ENCODE measurements at places on chromosomes 3 and 15.

DNA sequence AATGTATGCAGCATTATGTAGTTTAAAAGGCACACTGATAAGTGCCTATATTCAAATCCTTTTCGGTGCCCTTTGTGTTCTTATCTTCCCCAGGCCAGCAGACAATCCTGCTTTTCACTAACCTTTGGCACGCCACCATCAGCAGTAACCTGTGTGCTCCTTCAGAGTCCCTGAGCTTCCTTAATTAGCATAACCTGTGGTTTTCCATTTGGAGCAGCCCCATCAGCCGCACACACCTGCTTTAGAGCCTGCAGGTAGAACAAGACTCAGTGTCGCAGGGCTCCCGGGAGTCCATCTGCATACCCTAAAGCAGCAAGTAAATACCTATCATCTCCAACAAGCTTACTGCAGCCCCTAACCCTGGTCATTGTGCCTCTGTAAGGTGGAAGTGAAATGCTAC is 755.1 kb downstream of the ROBO2 start:
- DNase-seq = no peak

GRCh38 chr3:127749361-127749760 is 73.0 kb downstream of the MGLL start:
- no peak for DNase-seq

GRCh38 chr3:105503191-105503593 is 136.5 kb downstream of the ALCAM start:
- no peak for DNase-seq

DNA sequence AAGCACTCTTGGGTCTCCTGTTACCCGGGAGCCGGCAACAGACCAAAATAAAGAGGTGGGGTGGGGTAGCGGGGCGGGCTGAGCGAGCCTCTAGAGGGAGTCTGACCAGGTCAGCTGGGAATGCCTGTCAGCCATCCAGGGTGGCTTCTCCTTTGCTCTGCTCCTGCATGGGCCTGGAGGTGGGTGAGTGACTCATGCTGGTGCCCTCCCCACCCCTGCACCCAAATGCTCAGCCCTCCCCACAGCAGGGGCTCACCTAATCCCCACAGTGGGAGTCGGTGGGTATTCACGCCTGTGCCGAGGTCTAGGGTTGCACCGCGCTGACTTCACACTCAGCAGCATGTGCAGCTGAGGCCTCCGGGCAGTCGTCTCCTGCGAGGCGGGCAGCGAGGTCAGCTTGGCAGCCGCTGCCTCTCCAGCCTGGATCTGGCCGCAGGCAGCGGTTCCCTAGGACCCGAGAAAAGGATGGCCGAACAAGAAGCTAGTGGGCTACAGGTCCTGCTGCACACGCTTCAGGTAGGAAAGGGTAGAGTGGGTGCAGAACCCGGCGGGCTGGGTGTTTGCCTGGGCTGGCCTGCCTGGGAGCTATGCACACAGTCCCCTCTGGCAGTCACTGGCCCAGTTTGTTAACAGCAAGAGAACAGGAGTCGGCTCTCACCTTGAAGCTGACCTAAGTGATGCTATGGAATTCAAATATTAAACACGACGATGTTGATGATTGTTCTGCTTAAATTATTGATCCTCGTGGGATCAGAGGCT is at the start of gene AGBL1:
AGBL1 (plus strand) TSS at position 364 of the 759 bp plus-strand sequence.
- DNase-seq = no peak

DNA sequence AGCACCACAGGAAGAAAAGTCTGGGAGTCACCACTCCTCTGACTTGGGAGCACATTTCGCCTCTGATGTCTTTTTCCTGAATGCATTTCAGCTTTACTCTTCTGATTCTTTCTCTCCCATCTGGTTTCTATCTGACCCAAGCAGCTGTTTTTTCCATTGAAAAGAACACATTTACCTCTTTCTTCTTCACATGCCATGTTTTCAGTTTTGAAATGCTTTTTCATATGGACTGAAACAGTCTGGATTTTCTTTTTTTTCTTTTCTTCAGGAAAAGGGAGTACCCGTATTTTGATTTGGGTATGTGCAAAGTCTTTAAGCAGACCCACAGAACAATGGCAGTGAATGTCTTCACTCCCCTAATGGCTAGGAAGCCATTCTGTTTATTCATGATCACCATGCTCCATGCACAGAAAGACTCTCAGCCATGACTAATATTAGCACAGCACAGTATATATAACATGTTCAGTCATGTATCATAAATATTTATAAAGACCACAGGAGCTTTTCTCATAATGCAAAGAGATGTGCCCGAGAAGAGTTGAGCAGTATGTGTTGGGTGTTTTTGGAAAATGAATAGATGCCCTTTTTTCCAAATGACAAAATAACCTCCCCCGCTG is 82.7 kb upstream of the LRIG1 start:
- no peak for DNase-seq

GRCh38 chr3:16251316-16252085 is 13.2 kb downstream of the DPH3 start:
- no peak for DNase-seq

DNA sequence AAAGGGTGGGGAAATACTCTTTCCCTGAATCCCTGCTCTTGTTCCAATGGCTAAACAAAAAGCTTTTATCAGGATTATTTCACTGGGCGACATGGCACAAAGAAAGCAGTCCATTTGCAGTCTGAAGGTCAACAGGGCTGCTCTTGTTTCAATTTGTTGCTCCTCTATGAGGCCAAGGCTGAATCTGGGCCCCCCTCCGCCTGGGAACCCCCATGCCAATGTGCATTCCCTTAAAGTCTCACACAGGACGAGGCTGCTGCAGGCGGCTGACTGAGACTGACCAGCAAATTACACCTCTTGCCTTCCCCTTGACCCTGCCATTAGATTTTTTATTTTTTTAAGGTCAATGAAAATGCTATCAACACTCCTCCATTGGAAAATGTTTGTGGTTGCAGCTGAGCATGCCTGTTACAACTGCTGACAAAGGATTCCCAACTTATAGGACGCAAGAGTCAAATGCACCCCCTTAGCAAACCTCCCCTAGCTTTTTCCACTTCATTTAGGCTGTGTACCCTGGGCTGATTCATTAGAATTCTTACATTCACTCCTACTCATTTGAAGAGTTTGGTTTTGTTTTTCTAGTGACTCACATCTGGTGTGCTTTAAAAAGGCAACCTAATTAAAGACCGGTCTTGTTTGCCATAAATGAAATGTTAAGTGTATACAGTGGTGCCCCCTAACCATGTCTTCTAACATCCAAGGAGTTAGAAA is 60.8 kb upstream of the ARHGEF3 start:
- DNase-seq = no peak

- DNase-seq = no peak
Measured at GRCh38 chr15:59905176-59905575, 98.9 kb upstream of the FOXB1 start.

DNA sequence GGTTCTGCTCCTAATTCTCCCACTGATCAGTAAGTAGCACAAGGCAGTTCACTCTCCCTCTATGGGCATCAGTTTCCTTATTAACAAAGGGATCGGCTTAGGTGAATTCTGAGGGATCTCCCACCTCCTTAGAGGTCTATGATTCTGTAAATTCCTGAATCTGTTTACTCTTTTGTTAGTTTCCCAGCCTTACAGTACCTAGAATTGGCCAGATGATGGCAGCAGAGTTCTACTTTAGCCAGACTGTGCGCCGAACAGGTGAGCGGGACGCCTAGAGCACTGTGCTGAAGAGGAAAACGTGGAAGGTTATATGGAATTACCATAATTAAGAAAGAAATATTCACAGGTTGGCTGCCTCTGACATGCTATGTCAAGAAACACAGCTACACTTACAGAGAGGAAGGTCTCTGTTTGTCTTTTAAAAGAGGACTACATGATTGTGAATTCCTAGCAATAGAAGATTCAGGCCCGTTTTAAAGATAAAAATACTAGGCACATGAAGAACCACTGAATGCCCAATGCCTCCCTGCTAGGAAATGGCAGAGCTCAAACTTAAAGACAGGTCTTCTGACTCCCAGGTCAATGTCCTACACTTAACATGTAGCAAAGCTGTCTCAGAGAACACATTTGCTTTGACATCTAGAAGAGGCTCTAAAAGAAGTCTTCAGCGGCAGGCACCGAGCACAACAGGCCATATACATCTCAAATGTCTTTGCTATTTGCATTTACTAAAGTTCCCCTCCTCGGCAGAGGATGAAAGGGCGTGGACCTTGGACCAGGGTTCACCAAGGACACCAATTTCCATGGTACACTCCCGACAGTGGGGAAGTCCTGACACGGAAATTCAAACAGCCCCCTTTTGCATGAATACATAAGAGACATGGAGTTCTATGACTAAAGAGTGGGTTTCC is 259.9 kb downstream of the FGF12 start:
- DNase-seq = peak; percentile 6

GRCh38 chr15:67585681-67586080 is 43.2 kb downstream of the MAP2K5 start:
- no peak for DNase-seq

GRCh38 chr15:74201710-74202420 is 722 bp downstream of the STRA6 start:
- DNase-seq = no peak

- no peak for DNase-seq
Measured at GRCh38 chr15:80490431-80490990, 86.3 kb downstream of the ARNT2 start.

DNA sequence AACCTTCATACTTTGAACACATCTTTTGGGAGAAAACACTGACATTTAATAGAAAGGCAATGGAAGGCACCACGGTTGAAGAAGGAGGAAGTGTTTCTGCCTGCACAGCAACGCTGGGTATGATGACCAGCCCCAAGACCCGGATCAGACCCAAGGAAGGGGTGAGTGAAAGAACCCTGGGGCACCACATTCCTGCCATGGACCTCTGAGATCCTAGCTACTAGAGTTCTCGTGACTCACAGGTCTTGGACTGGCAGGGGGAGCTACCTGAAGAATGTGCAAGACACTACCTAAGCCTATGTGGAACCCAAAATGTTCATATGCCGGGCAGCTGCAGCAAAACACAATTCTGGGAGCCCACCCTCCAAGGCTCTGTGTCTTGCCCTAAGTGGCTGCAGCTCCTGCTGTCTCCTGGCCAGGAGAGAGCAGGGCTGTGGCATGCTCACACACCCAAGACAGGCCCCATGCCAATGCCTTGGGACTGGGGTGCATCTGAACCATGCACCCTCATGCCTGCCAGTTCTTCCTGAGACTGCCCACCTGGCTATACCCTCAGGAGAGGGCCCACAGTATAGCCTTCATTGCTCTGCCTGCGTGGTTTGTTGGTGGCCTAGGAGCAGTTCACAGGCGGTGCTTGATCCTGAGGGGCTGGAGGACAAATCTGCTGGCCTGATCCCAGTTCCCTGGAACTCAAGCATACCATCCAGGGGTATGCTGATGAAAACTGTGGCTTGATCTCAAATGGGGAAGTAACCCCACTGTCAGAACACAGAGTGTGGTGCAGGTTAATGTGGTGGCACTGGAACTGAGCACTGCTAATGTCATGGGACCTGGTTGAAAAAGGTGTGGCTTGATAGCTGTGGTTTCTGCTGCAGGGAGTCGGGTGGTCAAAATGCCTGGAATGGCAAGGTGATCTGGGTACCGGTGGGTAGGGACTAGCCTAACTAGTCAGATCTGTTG is 353.3 kb upstream of the ARHGEF26 start:
- no peak for DNase-seq

DNA sequence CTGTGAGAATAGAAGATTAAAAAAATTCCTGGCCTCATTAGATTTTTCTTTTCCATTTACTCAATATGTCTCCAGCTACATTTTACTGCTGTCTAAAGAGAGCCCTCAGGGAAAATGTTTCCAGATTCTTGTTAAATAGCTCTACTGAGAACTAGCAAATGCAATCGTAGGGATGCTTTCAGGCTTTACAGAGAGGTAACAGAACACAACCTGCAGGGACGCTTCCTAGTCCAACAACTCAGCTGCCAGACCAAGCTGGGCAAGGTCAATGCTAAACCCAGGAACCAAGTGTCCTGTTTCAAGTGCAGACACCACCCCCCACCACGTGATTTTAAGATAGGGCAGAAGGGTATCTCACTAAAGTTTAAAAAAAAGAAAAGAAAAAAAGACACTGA is 25.2 kb downstream of the ARHGEF3 start:
- DNase-seq = no peak

- no peak for DNase-seq
Measured at GRCh38 chr3:122642935-122643334, 37.7 kb upstream of the PARP14 start.

- DNase-seq = no peak
Measured at GRCh38 chr3:57971975-57972374, 36.2 kb upstream of the FLNB start.

DNA sequence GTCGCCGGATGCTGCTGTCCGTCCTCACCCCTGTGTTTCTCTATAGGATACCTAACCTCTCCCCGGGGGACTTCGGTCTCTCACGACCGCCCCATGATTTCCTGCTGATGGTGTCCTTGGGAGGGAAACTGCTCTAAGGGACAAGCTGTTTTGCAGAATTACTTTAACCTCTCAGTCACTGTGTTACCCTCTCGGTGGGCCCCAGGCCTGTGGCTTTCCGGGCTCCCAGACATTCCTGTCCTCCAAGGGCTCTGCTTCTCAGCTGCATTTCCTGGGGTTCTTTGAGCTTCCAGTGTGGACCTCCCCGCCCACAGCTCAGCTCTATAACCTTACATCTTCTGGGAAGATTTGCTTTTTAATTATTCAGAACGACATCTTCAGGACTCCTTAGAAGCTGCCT is 40.9 kb downstream of the CHST2 start:
- no peak for DNase-seq

DNA sequence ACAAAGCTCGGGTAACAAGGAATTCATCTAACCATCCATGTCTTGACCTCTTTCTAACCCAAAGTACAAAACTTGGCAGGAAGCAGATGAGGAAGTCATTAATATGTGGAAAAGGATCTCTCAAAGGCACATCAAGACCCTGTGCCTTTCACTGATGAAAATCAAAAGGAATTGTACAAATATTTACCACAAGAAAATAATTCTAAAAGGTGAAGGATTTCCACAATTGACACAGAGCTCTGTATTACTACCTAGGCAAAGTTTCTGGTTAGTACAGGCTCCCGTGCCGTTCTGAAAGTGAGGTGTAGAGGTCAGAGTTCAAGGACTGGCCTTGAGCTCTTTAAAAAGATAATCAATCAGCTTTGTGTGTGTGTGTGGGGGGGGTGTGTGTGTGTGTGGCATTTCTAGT is 239.7 kb upstream of the ICE2 start:
- DNase-seq = no peak

DNA sequence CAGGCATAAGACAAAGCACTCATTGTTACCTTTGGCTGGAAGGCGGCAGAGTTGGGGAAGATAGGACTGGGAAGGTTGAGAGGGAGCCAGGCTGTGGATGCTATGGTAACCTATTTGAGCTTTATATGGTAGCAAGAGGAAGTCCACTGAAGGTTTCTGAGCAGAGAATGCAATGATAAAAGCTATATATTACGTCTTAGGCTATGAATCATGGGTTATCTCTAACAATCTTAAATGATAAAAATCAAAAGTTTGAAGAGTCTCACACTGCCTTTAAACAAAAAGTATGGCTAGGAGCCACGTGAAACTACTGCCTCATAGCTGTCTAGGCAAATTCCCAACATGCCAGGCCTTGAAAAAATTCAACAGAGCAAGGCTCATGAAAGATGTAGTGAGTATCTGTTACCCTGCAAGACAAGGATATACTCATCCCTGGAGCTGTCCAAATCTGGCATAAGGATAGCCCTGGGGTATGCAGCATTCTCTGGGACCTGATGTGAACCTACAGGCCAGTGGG is 4.1 kb downstream of the P3H2 start:
- no peak for DNase-seq

GRCh38 chr3:108474581-108474980 is 35.8 kb downstream of the MYH15 start:
- DNase-seq = no peak

GRCh38 chr3:54986294-54986693 is 58.4 kb upstream of the LRTM1 start:
- no peak for DNase-seq
